ENCODE measurements at places on chromosomes 11 and 22.

- DNase-seq = no peak
Measured at GRCh38 chr11:35511666-35512065, 13.8 kb downstream of the PAMR1 start.

DNA sequence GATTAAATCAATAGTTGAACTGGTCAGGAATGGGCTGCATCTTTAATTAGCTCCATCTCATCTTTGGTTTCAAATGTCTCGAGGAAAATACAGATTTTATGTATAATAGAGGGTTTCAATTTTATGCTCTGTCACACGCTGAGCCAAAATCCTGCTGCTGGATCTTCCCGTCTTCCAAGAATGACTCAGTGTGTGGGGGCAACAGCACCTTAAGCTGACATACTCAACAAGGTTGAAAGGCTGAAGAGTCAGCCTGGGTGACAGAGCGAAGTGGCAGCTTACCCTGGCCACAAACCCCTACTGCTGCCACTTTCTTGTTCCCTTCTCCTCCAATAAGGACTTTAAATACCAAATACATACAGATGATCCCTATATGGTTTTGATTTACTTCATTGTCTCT lies 9.0 kb upstream of the PCF11 start:
- DNase-seq = peak; percentile 2

DNA sequence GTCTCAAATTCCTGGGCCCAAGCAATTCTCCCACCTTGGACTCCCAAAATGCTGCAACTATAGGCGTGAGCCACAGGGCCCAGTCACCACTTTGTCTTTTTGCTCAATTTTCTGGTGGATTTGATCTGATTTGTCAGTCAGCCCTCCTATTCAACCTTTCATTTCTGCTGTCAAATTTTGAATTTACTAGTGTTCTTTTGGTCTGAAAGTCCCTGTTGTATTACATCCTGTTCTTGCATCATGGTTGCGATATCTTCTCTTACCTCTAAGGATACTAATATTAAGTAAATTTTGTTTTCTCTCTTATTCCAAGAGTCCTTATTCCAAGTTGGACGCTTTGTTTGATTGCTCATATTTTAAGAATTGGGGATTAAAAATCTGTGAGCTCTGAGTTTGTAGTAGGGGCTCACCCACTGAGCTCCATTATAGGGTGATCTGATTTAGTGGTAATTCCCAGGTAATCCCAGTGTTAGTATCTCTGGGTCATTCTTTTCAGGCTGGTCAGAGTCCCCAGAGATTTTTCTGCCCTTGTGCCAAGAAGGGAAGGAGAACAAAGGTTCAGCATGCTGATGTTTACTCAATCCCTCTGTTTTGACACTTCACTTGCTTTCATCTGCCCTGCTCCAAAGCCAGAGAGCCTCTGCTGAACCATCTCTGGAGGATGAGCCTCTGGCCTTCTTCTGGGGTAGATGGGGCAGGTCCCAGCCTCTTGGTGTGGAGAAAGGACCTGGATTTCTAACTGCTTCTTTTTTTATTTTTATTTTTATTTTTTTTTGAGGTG lies 10.0 kb downstream of the UPB1 start:
- DNase-seq = no peak

- no peak for DNase-seq
Measured at GRCh38 chr11:79193663-79194310, 247.0 kb downstream of the TENM4 start.

- DNase-seq = no peak
Measured at GRCh38 chr11:14789879-14790484, 102.0 kb downstream of the CYP2R1 start.

GRCh38 chr22:49524362-49524761 lies 303.3 kb downstream of the BRD1 start:
- no peak for DNase-seq

DNA sequence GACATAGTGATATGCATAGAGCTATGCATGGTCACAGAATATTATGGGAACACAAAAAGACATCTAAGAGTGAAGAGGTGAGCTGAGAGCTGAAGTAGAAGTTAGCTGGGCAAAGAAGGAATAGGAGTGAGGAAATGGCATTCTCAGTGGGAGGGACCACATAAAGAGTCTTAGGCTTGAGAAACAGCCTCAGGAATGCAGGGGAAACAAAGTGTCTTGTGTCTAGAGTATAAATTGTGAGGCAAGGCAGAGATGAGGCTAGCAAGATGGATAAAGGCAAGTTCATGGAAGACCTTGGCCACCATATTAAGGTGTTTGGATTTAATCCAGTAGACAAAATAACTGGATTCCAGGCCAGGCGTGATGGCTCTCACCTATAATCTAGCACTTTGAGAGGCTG lies 40.6 kb upstream of the CRTAM start:
- no peak for DNase-seq

- DNase-seq = no peak
Measured at GRCh38 chr11:30984827-30985226, 384.7 kb downstream of the DCDC1 start.

DNA sequence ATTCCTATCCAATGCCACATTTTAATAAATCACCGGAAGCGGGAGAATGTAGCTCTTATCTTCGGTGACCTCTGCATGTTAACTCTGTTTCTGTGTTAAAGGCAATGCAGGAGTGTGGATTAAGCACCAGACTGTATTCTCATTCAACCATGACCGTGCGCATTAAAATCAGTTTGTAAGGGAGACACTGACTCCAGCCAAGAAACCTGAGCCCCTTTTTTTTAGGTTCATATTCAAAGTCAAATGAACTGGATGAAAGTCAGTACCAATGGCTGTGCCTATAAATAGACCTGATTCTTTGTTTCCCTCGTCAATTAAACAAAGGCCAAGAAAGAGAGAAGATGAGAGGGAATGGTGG lies 32.2 kb downstream of the C11orf91 start:
- DNase-seq = no peak

GRCh38 chr22:21028277-21029251 lies 3.8 kb downstream of the SLC7A4 start:
- no peak for DNase-seq

DNA sequence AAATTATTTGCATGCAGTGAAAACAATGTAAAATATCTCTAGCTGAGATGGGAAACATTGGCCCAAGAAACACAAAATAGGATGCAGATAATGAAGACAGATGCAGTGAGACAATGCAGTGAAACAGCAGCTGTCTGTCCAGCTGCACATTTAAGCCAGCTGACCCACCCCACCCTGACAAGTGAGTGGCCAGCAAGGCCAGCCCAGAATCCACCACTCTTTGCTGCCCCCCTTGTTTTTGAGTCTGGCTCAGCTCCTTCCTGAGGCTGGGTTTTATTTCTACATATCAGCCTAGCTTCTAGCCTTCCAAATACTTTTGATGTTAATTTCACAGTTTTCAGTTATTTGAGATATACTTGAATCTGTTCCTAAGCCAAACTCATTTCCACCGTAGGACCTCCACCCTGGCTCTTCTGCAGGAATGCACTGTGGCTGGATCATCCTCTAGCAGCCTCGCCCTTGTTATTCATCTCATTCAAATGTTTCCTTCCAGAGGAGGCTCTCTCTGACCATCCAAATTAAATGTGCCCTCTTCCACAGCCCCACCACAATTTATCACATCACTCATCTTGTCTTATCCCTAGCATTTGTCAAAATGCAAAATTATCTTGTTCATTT lies 154.1 kb upstream of the POU2AF2 start:
- DNase-seq = no peak

DNA sequence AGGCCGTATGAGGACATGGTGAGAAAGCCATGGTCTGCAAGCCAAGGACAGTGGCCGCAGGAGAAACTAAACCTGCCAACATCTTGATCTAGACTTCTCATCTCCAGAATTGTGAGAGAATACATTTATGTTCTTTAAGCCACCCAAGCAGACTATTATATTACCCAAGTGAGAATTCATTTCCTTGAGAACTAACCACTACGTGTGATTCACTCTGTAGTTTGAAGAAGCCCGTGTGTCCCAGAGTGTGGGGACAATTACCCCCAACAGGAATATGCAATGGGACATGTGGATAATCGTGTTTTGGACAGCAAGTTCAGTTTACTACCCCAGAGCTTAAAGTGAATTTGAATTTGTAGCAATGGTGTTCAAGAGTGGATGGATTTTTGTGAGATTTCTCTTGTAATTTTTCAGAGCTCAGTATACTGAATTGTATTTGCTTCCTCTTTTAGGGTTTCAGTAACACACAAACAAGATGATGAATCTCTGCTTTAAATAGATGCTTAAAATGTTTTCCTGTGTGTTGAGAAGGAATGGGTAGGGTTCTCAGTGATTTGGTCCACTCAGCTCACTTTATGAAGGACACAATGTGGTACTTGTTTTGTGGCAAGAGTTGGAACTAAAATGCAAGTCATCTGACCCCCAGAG lies 100.0 kb upstream of the ARHGAP20 start:
- no peak for DNase-seq

GRCh38 chr11:131109790-131110189 lies 193.5 kb upstream of the SNX19 start:
- DNase-seq = no peak

GRCh38 chr11:80798174-80798573 lies 1357.3 kb upstream of the TENM4 start:
- DNase-seq = no peak

Measured in NCI-H2227 treated with DMSO at 0.1 percent for 48 hours (cell line).